ENCODE measurements at places on chromosomes 1 and 21.

DNA sequence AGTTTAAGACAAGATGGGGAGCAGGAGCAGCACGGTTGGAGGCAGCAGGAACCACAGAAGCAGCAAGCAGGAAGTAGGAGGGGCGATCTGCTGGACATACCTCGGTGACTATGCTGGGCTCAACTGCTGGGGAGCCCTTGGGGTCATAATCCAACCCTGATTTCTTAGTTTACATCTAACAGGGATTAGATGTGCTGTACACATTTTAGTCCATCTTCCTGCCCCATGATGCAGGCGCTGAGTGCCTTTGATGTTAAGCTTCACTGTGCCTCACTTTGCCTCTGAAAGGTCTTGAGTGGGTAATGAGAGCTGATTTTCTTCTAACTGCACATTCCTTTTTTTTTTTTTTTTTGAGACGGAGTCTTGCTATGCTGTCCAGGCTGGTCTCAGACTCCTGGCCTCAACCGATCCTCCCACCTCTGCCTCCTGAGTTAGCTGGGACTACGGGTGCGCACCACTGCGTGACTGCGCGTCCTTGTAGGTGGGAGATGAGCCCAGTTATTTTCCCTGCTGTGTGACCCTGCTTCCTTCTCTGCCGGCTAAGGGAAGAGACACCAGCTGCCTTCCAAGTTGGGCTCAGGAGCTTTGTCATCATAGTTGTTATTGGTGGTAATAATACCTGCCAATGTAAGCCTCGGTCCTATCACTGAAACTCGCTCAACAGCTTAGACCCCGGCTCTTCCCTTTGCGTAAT lies 1.1 kb upstream of the RCAN3 start:
- peak; percentile 22 for DNase-seq

- no peak for DNase-seq
These were observed 253.1 kb upstream of the IRF2BP2 start for GRCh38 chr1:234862944-234863515.

GRCh38 chr1:155648207-155649147 lies 38.5 kb downstream of the MSTO1 start:
- peak; percentile 53 for DNase-seq

GRCh38 chr1:184635980-184636431 lies 118.7 kb downstream of the EDEM3 start:
- no peak for DNase-seq

GRCh38 chr1:192887426-192887825 lies 78.6 kb downstream of the RGS2 start:
- DNase-seq = no peak

DNA sequence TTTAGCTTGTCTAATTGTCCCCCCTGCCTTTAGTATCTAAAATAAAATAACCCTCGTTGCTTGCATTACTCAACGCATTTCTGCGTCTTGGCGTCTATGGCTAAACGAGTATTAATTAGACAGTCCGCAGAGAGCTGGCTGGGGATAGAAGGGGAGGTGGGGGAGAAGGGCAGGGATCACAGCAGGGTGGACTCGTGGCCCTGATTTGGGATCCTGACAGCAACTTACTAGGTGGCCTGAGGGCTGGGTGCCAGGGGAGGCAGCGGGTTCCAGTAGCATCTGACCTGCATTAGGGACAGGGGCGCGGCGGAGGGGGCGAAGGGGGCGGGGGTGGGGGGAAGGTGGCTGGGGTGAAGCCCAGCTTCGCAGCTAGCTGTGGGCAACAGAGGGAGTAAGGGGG lies 1.1 kb upstream of the BACE2 start:
- no peak for DNase-seq

DNA sequence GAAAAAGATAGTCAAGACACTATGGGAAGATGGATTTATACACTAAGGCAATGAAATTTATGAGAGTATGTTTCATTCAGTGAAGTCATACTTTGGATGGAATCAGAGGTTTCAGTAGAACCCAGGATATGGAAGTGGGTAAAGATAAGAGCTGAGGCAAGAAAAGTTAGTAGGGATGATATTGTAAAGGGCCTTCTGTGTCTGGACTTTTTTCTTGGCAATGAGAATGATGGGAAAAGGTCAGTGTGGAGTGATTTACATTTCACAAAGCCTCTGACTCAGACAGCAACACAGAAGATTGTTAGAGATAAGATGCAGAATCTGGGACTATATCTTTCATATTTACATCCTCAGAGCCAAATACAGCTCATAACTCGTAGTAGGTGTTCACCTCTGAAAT lies 32.1 kb downstream of the SH3BGR start:
- no peak for DNase-seq
